Stimulated activated CD8-positive, alpha-beta memory T cell treated with anti-CD3 and anti-CD28 coated beads, Interleukin-7, amount 100 ng/mL, for 1 hour (primary cell): ENCODE measurements at places on chromosomes 11 and 22.

DNA sequence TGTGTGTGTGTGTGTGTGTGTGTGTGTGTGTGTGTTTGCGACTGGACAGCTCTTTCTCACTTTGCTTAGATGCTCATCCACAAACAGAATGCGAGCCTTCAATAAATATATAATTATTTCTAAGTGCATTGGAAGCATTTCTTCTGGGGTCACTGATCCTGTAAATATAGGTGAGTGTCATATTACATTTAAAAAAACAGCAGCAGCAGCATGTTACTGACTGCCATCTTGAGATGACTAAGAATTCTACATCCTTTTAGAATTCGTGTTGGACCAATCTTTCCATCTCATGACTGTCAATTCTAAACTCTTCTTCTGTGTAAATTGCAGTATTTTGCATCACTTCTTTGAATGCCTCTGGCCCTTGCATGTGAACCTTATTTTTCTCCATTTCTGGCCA lies 238.0 kb upstream of the DDI1 start:
- DNase-seq, result no peak

- DNase-seq, result no peak
These were observed 10.2 kb upstream of the ALG8 start for GRCh38 chr11:78149646-78150045.

GRCh38 chr11:125390946-125391345 lies 105.1 kb downstream of the FEZ1 start:
- no peak for DNase-seq

GRCh38 chr22:20436768-20437612 lies 635 bp downstream of the SCARF2 start:
- DNase-seq, result no peak

DNA sequence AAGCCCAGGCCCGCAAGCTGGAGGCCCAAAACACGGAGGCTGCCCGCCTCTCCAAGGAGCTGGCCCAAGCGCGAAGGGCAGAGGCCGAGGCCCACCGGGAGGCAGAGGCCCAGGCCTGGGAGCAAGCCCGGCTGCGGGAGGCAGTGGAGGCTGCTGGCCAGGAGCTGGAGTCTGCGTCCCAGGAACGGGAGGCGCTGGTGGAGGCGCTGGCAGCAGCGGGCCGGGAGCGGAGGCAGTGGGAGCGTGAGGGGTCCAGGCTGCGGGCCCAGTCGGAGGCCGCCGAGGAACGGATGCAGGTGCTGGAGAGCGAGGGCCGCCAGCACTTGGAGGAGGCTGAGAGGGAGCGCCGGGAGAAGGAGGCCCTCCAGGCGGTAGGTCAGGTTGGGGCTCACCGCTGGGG lies 4.8 kb downstream of the CCDC88B start:
- no peak for DNase-seq

GRCh38 chr11:14270690-14271542 lies 88.1 kb downstream of the RRAS2 start:
- DNase-seq, result no peak

DNA sequence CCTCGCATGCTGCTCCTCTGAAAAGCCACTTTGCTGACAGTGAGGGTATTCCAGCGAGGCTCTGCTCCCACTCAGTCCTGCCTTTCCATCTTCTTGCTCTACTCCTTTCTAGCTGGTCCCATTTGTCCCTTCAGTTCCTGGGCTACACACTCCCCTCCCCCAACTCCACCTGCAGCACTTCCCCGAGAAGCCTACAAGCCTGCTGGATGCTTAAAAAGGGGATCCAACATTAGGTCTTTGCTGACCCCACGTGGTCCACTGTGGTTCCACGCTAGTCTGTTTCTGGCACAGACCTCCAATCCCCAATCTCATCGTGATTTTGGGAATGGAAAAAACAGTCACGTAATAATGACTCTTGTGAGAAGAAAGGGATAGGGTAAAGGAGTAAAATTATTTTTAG lies 121.6 kb upstream of the SNX19 start:
- no peak for DNase-seq

DNA sequence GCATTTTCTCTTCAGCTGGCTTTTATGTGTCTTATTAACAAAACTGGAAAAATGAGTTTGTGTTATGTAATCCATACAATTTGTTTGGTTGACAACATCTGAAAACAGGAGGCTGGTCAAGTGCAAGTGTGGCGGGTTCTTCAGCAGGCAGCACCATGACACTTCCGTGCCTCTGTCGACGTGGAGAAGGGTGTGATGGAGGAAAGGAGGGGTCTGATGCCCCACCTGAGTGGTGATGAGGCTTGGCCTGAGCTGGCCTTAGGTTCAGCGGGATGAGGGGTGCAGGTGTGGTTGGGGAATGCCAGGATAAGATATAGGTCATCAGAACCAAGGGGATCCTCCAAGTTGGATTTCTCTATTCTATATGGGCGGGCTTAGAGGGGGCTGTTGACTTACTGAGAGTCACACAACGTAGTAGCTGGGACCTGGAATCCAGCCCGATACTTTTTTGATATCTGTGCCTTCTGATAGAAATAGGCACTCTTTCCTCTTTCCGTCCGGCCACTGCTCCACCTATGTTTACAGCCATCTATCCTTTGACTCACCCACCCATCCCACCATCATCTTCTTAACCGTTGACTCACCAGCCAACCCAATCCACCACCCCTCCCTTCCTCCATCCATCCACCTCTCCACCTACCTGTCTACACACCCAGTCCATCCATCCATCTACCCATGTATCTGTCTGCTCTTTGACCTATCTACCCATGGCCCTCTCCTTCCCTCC lies 29.0 kb downstream of the SHANK3 start:
- no peak for DNase-seq

DNA sequence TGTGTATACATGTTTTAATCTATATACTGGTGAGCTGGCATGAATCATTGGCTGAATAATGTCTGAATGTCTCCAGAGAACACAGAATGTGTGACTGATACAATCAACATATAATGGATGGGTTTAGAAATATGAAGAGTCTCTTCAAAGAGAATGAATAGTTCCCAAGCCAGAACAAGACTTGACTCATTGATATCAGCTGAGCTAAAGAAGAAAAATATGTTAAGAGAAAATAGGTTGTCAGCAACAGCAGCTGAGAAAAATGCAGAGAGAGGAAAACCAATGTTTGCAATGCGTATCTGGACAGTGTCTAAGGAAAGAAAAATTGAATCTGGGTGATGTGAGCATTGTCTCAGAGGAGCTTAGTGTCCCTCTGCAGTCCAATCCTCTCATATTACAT lies 1281.8 kb upstream of the TENM4 start:
- DNase-seq, result no peak

- no peak for DNase-seq
These were observed 25.7 kb downstream of the CLTCL1 start for GRCh38 chr22:19265779-19266178.

DNA sequence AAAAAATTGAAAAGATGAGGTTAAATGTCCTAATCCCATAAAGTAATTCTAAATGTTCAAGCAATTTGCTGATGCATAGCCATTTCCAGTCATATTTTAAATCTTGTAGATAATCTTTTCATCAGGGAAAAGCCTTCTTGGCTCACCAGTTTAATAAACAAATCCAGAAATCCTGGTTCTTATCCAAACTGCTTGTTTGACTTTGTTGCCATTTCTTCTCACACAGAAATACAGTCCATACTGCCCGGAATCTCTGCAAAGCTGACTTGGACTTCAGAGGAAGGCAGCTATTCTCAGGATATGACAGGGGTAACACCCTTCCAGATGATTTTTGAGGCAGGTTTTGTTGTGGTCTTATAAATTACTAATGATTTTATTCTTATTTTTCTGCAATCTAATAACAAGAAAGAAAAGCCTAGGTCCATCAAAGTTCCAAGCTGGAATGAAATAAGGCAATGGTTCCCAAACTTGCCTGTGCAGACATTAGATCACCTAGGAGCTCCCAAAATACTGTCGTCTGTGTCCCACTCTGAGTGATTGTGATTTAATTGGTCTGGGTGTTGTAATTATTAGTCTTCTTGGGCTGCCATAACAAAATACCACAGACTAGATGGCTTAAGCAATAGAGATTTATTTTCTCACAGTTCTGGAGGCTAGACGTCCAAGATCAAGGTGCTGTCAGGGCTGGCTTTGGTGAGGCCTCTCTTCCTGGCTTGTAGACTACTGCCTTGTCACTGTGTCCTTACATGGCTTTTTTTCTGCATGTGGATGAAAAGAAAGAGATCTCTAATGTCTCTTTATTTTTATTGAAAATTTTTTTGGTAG lies 55.1 kb upstream of the RCE1 start:
- DNase-seq, result no peak

- DNase-seq, result no peak
These were observed 104.6 kb downstream of the SIK3 start for GRCh38 chr11:116993599-116993998.

DNA sequence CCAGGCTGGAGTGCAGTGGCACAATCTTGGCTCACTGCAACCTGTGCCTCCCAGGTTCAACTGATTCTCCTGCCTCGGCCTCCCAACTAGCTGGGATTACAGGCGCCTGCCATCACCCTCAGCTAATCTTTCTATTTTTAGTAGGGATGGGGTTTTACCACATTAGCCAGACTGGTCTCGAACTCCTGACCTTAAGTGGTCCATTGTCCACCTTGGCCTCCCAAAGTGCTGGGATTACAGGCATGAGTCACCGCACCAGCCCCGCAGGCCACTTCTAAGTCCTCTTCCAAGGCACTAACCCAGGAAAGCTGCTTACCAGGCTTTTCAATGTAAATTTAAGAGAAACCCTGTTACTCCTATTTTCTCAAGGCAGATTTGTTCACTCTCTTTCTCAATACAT lies 50.4 kb downstream of the DENND5A start:
- no peak for DNase-seq

- DNase-seq, result no peak
These were observed 104.9 kb upstream of the GAL start for GRCh38 chr11:68579455-68579854.

- DNase-seq, result no peak
These were observed 86.8 kb downstream of the BMAL1 start for GRCh38 chr11:13364388-13364787.

GRCh38 chr11:101583251-101584128 lies at the start of gene TRPC6:
Gene TRPC6 (minus strand): TSS chr11:101584007. CDS start chr11:101583503, 504 bp downstream.
- no peak for DNase-seq

DNA sequence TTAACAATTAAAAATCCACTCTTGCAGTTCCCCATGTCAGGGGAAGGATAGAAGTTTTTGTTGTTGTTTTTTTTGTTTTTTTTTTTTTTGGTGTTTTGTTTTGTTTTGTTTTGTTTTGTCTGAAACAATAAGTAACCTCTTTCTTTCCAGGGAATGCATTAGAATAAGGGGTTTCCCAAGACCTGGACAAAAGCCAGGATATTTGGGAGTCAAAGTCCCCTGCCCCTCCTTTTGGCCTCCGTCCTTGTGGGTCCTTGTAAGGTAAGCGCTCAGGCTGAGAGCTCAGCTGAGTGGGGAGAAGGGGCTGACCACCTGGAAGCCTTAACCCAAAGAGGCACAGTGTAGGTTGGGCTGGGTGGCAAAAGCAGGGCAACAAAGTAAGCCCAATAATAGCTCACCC lies 515.4 kb downstream of the SOX6 start:
- DNase-seq, result no peak

GRCh38 chr11:57778318-57779037 lies 16.9 kb downstream of the CTNND1 start:
- DNase-seq, result no peak

- no peak for DNase-seq
These were observed 220.5 kb upstream of the PITPNB start for GRCh38 chr22:28139516-28139915.

- DNase-seq, result no peak
These were observed 6.9 kb downstream of the SULT4A1 start for GRCh38 chr22:43855431-43855830.

DNA sequence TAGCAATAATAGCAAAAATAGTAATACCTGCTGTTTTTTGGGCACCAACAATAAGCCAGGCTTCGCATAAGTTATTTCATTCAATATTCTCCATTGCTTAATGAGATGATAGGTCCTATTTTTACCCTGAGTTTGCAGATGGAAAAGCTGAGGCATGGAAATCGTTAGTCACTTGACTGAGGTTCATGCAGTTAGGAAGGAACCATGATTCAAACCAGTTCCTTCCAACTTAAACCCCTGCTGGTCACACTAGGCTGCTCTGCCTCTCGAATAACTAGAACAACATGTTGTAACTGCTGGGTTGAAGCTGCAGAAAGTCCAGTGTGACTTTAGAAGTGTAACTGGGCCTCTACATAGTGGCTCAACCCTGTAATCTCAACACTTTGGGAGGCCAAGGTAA lies 69.3 kb downstream of the SEZ6L start:
- DNase-seq, result no peak

DNA sequence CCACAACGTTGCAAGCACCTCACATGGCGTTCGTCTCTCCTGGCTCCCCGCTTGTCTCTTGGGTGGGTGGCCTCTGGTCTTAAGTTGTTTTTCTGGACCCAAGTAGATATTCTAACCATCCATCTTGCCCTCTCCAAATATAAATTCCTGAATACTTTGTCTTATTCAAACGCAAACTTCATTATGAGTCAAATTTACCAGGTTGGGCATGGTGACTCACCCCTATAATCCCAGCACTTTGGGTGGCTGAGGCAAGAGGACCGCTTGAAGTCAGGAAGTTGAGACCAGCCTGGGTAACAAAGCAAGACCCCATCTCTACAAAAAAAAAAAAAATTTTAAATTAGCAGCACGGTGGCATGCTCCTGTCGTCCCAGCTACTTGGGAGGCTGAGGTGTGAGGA lies 5.1 kb upstream of the IGSF9B start:
- no peak for DNase-seq

- no peak for DNase-seq
These were observed at the start of gene FBLN1 for GRCh38 chr22:45502215-45503049. Gene FBLN1 (plus strand): TSS chr22:45502883. CDS start chr22:45502986, 103 bp downstream.

GRCh38 chr22:47204002-47204979 lies 441.8 kb downstream of the TBC1D22A start:
- no peak for DNase-seq

DNA sequence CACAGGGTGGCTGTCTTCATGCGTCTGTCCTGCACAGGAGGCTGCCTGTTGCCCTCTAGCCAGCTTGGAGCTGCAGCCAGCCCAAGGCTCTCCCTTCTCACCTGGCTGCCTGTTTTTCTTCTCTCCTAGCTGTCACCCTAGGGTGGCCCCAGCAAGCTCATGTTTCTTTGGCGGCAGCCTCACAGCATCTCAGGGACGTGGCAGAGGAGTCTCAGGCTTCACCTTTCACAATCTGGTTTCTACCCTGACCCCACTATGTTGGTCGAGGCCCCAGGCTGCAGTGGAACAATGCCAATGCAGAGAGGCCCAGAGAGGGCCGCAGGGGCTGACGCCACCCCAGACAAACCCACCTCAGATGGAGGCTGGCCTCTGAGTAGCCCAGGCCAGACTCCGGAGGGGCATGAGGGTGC lies 2.5 kb upstream of the CLDN5 start:
- no peak for DNase-seq

- no peak for DNase-seq
These were observed 522.4 kb downstream of the TBC1D22A start for GRCh38 chr22:47284822-47285221.

- DNase-seq, result no peak
These were observed 2354.7 kb upstream of the RAG2 start for GRCh38 chr11:38952698-38953097.

GRCh38 chr11:107018902-107019493 lies 722 bp upstream of the GUCY1A2 start:
- DNase-seq, result no peak

- DNase-seq, result no peak
These were observed 6.3 kb downstream of the NRIP3 start for GRCh38 chr11:8997451-8997850.

- DNase-seq, result no peak
These were observed 311.4 kb downstream of the DYNC2H1 start for GRCh38 chr11:103420593-103420992.
